ENCODE measurements at places on chromosomes 3 and 15.

DNA sequence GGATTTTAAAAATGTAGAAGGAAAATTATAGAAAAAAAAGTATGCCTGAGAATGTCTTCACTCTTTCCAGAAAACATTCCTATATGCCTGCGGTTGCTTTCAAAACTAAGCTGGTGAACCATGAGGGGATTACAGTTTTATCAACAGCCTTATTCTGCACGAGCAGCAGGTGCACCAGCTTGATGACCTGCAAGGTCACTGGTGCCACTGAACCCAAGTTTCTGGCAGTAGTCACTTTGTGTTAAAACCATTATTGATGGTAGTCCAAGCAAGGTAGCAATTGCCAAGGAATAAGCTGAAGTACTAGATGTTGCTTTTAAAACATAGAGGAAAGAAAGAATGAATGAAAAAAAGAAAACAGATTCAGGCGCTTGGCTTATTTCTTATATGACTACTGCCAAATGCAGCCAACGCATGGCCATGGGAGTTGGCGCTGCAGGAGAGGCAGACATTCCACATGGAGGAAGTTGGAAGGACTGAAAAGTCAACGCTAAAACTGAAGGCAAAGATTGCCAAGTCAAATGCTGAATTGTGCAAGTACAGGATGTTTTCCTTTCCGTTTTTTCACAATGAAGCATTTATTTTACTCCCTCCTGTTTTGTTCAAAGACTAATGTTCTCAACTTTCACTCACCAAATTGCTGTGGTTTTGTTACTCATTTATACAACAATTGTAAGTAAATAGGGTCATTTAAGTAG is 601.4 kb downstream of the CADM2 start:
- H3K27me3 ChIP-seq = no peaks in the 10 kb centered on the region
- no peaks in the 10 kb centered on the region for H3K36me3 ChIP-seq
- H3K4me1 ChIP-seq = no peaks in the 10 kb centered on the region
- no peak for DNase-seq

DNA sequence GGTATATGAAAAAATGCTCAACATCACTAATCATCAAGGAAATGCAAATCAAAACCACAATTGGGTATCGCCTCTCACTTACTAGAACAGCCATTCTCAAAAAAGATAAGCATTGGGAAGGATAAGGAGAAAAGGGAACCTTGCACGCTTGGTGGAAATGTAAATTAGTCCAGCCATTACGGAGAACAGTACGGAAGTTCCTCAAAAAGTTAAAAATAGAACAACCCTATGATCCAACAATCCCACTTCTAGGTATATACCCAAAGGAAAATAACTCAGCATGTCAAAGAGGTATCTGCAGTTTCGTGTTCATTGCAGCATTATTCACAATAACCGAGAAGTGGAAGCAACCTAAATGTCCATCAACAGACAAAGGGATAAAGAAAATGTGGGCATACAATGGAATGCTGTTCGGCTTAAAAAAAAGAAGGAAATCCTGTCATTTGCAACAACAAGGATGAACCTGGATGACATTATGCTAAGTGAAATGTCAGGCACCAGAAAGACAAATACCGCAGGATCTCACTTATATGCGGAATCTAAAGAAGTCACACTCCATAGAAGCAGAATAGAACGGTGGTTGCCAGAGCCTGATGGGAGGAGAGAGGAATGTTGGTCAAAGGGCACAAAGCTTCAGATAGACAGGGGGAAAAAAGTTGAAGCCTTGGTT is 11.7 kb upstream of the CMTM7 start:
- H3K27me3 ChIP-seq = no peaks in the 10 kb centered on the region
- no peak overlapping the region for H3K4me3 ChIP-seq
- H3K4me1 ChIP-seq = peaks cover 7% of the 10 kb centered on the region
- no peak for DNase-seq

- DNase-seq = no peak
- no peaks in the 10 kb centered on the region for H3K27me3 ChIP-seq
- H3K27ac ChIP-seq = no peak overlapping the region
- no peak overlapping the region for H3K4me3 ChIP-seq
- H3K36me3 ChIP-seq = no peaks in the 10 kb centered on the region
These were observed 8.7 kb upstream of the FLNB start for GRCh38 chr3:57999417-58000115.

- H3K27ac ChIP-seq = no peak overlapping the region
- H3K4me1 ChIP-seq = no peaks in the 10 kb centered on the region
- no peak for DNase-seq
- H3K4me3 ChIP-seq = no peak overlapping the region
- no peaks in the 10 kb centered on the region for H3K36me3 ChIP-seq
These were observed 35.0 kb upstream of the ABHD17C start for GRCh38 chr15:80660119-80660518.

- H3K4me1 ChIP-seq = peaks cover 8% of the 10 kb centered on the region
- no peak for DNase-seq
- H3K27ac ChIP-seq = peak overlapping the region; percentile 41
- H3K27me3 ChIP-seq = no peaks in the 10 kb centered on the region
- H3K4me3 ChIP-seq = no peak overlapping the region
These were observed 51.8 kb downstream of the CHD2 start for GRCh38 chr15:92951800-92952457.

- peaks cover 13% of the 10 kb centered on the region for H3K4me1 ChIP-seq
- no peaks in the 10 kb centered on the region for H3K36me3 ChIP-seq
- H3K4me3 ChIP-seq = no peak overlapping the region
- DNase-seq = no peak
- no peak overlapping the region for H3K27ac ChIP-seq
These were observed 3.6 kb upstream of the GRAMD1C start for GRCh38 chr3:113834983-113835382.
